ENCODE measurements at places on chromosomes 7 and 10.
A peak's percentile ranks its signal among the peaks of the same experiment; 100 is the strongest.

- DNase-seq, result no peak
Observed at GRCh38 chr10:77024461-77024860, 613.1 kb downstream of the KCNMA1 start.

GRCh38 chr10:47253651-47254375 lies 46.2 kb upstream of the GDF10 start:
- no peak for DNase-seq

DNA sequence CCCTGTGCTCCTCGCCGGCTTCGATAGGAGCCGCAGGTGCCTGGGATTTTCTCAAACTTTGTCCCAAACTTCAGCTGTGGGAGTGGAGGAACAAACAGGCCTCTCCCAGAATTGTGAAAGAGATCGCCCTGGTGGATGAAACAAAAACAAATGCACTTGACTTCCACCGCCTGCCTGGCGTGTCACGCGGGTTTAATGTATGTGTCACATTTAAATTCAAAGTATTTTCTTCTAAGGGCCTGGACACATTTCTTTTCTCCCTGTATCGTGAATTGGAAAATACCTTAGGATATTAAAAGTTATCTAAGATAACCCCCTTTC lies 694 bp upstream of the WASL start:
- no peak for DNase-seq

DNA sequence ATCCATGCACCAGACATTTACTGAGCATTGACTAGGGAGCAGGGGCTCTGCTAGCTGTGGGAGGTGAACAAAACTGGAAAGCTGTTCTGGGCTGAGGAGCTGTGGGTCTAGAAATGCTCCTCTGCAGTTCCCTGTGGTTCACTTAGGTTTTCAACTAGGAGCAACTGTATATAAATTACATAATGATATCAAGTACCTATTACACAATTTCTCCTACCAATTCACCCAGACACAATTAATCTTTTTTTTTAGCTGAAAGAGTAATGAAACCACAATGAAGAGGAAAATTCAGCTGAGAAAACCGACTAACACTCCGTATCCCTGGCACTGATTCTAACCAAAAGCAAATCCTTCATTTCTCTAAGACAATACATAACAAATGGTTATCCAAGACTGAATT lies 39.4 kb downstream of the COL28A1 start:
- no peak for DNase-seq

DNA sequence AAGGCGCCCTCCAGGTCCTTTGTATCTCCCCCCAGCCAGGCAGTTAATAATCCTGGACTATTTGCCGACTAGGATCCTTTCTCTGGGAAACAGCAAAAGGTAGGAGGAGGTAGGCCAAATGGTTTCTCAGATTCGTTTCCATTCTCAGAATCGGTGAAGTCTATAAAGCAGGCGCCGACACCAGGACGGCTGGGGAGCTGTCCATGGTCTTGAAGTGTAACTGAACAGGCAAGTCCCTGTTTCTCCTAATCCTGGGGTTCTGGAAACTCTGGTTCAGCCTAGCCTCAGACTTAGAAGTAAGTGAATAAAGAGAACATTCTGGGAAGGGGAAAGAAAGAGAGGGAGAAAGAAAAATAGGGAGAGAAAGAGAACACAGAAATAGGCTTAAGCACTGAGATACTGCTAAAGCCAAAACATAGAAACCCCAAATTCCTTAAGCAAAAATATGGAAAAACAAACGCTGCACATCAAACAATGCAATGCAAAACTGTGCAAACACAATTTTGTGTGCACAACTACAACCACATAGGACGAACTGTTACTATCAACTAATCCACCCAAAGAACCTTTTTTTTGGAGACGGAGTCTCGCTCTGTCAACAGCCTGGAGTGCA lies 11.1 kb upstream of the INA start:
- DNase-seq, result peak; percentile 20

- DNase-seq, result no peak
Observed at GRCh38 chr7:5492020-5492635, 68.5 kb upstream of the TNRC18 start.

DNA sequence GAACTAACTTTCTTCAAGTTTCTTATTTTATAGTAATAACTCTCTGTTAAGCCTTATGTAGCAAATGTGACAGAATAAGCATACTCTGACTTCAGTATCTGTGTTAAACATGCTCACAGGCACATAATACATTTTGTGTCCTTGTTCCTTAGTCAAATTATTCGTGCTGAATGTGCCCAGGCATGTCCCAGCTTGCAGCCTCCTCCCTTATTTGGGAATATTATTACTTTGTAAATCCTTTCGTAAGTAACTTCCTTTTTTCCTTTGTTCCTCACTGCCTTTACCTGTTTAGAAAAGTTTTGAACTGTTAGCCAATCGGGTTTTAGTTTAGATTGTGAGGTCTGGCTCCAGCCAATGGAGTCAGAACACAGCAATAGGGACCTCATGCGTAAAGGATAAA lies 46.9 kb downstream of the GALNT11 start:
- no peak for DNase-seq

DNA sequence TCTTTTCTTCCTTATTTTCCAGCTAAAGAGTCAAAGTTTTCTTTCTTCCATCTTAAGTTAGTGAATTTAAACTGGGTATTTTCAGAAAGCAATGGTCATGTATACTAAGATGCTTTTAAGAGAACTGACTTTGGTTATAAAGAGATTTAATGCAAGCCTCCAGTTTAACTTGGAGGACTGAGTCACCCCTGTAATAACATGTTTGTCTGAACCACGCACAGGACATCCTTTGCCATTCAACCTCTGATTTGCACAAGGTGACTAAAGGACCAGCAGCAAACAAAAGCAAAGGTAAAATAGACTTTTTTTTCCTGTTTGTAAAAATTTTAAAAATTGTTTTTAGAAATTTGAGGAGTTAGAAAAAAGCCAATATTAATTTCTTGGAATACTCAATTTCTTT lies 2.9 kb downstream of the HYAL4 start:
- no peak for DNase-seq

DNA sequence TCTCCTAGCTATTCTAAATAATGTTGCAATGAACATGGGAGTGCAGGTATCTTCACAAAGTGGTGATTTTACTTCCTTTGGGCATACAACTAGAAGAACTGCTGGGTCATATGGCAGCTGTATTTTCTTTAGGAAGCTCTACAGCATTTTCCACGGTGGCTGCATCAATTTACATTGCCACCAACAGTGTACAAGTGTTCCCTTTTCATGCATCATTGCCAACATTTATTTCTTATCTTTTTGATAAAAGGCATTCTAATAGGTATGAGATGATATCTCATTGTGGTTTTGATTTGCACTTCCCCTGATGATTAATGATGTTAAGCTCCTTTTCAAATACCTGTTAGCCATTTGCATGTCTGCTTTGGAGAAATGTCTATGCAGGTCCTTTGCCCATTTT lies 52.6 kb downstream of the NT5C2 start:
- DNase-seq, result no peak

DNA sequence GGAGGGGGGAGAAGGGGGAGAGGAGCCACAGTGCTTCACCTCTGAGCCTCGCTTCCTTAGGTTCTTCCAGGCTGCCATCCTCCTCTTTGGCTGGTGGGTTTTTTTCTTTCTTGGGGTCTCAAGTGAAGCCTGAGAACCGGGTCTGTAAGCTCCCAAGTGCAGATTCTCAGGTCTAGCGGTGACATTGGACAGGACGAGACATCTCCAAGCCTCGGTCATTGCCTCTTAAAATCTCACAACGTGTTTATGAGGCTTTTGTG lies 817 bp upstream of the IL15RA start:
- DNase-seq, result no peak

- DNase-seq, result no peak
Observed at GRCh38 chr10:53952698-53953630, 848.1 kb downstream of the PCDH15 start.

GRCh38 chr10:123270806-123271205 lies 116.6 kb downstream of the BUB3 start:
- DNase-seq, result no peak

DNA sequence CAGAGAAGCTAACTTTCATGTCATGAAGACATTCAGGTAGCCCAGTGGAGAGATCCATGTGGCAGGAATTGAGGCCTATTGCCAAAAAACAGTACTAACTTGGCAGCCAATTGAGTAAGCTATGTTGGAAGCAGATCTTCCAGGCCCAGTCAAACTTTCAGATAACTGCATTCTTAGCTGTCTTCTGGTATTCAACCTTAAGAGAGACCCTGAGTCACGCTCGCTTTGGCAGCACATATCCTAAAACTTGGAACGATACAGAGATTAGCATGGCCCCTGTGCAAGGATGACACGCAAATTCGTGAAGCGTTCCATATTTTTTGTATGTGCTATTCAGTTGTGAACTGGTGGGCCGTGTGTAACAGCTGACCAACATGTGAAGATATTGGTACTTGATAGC lies 17.6 kb upstream of the ZNF518A start:
- DNase-seq, result no peak

DNA sequence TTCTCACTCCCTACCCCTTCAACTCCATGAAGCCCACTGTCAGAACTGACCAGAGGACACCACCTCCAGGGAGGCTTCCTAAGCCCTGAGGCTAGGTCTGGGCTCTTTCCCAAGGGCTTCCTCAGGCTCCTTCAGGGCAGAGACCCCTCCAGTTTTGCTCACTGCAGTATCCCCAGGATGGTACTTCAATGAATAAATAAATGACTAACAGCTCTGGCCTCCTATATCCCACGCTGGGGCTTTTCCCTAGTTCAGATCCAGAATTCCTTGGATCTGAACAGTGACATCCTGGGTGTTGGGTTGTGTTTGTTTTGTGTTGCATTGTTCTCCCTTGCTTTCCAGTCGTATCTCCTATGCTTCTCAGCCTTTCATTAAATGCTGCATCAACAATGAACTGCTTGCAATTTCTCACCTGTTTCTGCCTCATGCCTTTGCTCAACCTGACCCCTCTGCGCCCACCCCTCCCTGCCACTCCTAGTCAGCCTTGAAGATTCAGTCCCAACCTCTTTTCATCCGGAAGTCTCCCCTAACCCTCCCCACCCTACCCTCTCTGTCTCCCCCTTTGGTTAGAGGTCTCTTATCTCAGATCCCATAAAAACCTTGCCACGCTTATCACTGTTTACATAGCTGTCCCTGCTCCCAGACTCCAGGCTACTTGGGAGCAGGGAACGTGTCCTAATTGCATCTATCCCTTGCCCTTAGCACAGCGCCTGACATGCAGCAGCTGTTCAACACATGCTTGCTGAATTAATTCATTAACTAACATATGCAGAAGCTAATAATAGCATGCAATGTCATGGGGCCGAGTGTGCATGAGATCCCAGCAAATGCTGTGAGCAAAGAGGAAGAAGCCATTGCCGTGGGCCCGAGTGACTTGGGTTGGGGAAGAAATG lies 41.7 kb downstream of the PPP1R3C start:
- DNase-seq, result no peak

- DNase-seq, result no peak
Observed at GRCh38 chr10:113533801-113534200, 19.1 kb upstream of the HABP2 start.

DNA sequence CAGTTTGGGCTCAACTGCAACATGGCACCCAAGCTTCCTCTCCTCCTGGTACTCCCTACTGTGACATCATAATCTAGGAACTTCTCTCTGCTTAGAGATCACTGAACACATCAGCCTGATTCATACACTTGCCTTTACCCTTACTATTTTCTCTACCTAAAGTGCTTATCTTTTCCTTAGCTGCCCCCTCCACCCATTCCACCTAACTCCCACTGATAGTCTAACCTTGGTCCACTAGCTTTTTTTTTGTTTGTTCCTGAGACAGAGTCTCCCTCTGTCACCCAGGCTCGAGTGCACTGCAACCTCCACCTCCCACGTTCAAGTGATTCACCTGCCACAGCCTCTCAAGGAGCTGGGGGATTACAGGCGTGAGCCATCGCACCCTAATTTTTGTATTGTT lies 15.9 kb downstream of the CUL2 start:
- DNase-seq, result no peak

GRCh38 chr7:29809533-29810155 lies 3.3 kb downstream of the WIPF3 start:
- DNase-seq, result no peak

DNA sequence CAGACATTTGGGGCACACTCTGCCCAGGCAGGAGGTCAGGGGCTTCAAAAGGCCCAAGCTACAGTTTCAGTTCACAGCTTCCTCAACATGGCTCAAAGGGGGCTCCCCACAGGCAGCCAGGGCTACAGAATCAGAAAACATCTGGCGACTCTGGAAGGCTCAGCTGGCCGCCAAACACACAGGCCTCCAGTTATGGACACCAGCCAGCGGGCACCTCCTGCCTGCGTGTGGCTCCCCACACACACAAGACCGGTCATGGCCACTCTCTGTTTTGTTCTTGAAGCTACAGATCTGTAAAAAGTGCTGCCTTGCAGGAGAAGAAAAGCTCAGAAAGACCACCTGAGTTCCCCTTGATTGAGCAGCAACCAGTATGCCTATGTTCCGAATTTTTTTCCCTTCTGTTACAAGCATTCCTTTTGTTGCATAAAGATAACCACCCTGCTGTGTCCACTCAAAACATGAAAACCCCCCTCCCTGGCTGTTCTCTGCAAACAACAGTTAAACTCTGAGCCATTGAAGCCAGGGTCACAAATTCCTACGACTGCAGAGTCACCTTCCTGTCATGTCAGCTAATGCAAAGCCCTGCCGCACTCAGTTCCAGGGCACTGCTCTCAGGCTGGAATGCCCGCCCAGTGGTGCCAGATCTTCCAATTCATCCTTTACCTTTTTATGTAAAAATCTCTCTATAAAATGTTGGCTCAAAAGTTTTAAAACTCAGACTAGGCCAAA lies 33.6 kb downstream of the VSTM4 start:
- DNase-seq, result no peak

DNA sequence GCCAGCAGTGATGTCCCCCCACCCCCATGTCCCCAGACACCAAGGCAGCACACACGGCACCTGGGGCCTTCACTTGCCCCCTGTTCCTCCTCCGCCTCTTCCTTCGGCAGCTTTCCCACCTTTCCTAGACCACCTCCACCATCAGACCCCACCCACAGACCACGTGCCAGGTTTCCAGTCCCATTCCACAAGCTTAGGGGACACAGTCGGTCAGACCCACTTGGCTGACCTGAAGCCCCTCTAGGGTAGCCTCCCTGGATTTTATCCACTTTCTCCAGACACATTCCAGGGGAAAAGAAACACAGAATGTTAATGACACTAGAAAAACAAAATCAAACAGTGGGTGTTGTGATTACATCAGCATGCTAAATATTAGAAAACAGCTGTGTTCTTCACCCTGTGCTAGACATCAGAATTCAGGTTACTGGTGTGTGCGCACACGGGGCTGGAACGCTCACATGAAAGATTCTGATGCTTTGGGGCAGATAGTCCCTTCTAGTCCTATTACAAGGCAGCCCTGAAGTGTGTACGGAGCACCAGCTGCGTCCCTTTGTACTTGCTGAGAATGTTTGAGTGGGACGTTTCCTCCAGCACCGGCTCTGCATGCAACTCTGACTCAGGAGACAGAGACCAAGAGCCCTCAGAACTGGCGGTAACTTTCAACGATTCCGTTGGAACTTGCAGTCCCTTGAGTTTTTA lies 75.5 kb upstream of the PPP2R2D start:
- DNase-seq, result no peak

All from activated CD4-positive, alpha-beta T cell treated with anti-CD3 and anti-CD28 coated beads, Interleukin-2, amount 50 U/mL, for 1 hour (primary cell).